ENCODE measurements at places on chromosomes 5 and 9. TPM values are rescaled to one million over a fixed set of nuclear protein-coding genes. Genes with fewer than 3 reads are reported as not detected.

Gene BTNL3
- not detected for total RNA-seq

DNA sequence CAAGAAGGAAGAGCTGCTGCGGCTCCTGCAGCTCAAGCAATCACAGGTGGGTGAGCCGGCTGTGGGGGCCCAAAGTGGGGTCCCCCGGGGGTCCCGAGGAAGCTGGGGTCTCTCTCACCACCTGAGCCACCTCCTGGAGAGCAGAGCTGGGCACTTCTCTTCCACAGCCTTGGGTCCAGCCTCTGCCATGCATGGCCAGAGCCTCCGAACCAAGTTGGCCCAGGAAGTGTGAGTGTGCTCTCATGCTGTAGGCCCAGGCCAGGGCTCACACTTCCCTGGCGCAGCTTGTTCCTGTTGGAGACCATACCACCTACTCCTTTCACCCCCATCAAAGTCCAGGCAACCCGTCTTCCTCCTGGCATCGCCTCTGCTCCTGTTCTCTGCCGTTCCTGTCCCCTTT is 19.7 kb downstream of the HMCN2 start:
- no peak for DNase-seq

GRCh38 chr5:11482011-11482410 is 422.2 kb downstream of the CTNND2 start:
- DNase-seq: no peak

DNA sequence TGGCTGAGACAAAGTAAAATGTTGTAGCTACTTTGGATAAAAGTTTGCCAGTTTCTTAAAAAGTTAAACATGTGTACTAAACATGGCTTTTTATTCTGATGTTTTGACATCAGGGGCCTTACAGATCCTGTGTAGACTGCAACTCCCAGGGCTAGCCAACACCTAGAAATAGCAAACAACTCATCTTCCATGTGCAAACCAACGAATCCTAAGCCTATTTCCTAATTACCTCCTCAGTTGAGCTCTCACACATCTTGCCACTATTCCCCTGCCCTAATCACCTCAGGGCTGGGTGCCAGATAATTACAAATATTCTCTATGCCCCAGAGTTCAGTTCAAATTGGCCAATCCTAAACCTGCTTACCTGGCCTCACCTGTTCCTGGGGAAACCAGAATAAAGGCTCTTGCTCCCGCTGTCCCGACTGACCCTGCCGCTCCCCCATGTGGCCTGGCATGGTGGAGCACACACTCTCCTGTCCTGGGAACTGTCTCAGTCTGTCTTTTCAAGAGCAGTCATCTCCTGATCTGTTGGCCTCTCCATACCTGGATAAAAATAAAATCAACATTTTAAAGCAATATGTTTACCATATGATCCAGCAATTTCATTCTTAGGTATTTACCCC is 37.1 kb upstream of the FAM169A start:
- DNase-seq: no peak

Gene GRAMD2B
- total RNA-seq: 26.0 TPM

Gene RANBP3L
- total RNA-seq: 2.6 TPM
